ENCODE measurements at places on chromosomes 1 and 21. TPM values are rescaled to one million over a fixed set of nuclear protein-coding genes. Genes with fewer than 3 reads are reported as not detected.

GRCh38 chr1:70044832-70045231, 160.5 kb downstream of the LRRC40 start:
- DNase-seq, result no peak

GRCh38 chr1:17207966-17208418, 3.1 kb downstream of the PADI1 start:
- no peak for DNase-seq

GRCh38 chr1:208078752-208079151, 165.4 kb downstream of the PLXNA2 start:
- no peak for DNase-seq

DNA sequence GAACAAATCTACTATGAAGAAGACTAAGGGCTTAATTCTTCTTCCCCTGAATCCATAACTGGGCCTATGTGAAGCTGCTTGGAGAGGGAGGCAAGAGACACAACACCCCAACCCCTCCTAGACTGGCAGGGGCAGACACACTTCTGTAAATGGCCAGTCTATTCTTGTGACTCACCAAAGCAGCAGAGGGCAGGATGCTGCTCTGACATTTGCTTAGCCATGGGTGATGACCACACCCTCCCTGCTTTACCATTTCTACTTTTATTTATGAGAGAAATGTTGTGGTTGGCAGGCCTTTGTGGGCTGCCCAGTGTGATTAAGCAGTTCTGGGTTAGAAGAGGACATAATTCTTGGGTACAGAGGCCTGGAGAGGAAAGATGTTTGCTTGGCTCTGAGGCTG, 189.8 kb upstream of the DPYD start:
- DNase-seq, result no peak

DNA sequence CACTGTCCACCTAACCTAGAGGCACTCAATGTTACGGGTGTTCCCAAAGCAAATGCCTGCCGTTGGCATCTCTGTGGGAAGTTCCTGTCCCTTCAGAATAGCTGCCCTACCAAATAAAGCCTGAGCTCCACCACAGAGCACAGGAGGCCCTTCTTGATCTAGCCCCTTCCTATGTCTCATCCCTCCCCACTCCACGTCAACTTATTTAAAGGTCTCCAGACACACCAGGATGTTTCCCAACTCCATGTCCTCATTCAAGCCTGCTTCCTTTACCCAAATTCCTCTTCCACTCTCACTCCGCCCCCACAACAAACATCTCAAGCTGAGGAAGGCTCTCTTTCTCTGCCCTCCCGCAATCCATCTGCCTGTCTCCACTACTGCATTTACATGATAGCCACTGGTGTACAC, 87.7 kb downstream of the TGFBR3 start:
- no peak for DNase-seq

GRCh38 chr1:245209658-245210435, 55.1 kb downstream of the KIF26B start:
- no peak for DNase-seq

GRCh38 chr1:151128800-151129199, 17.6 kb downstream of the SEMA6C start:
- no peak for DNase-seq

GRCh38 chr1:153534226-153534924, 1.4 kb downstream of the S100A6 start:
- no peak for DNase-seq

Gene NCSTN
- total RNA-seq, result 88.0 TPM
